ENCODE measurements at places on chromosomes 3 and 15.

- DNase-seq: no peak
Observed at GRCh38 chr15:92706201-92706600, 50.6 kb upstream of the FAM174B start.

GRCh38 chr3:98536456-98537017 is 4.8 kb downstream of the GPR15 start:
- DNase-seq: no peak

DNA sequence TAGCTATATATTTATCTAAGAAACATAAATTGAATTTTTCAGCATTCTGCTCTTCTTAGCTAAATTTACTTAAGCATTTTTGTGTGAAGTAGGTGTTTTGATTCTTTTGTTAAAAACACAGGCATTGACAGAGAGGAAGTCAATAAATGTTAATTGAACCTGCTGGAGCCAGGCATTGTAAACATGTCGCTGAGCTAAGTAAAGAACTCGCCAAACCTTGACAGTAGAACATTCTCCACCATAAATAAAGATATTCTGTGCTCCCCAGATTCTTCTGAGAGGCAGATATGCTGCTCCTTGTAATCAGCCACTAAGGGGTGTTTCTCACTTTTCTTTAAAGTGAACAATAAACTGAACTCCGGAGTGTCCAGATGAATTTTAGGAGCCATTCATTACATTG is 38.4 kb downstream of the SYNM start:
- no peak for DNase-seq

- DNase-seq: no peak
Observed at GRCh38 chr15:63630036-63630751, 33.0 kb downstream of the FBXL22 start.

- no peak for DNase-seq
Observed at GRCh38 chr15:42012241-42012640, 8.6 kb downstream of the PLA2G4E start.

GRCh38 chr3:188158731-188159310 is 4.9 kb downstream of the LPP start:
- DNase-seq: no peak

DNA sequence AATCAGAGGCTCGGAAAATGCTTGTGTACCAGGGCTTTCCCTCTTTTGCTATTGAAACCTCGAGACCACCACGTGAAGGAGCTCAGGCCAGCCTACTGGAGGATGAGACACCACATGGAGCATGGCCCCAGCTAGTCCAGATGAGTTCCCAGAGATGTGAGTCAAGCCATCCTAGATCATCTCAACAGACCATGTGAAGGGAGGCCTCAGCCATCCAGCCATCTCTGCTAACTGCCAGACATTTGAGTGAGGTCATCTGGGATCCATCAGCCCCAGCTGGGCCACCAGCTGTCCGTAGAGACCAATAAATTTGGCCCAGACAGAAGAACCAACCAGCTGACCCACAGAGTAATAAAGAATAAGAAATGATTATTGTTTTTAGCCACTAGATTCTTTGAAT is 62.8 kb upstream of the PROK2 start:
- DNase-seq: no peak

DNA sequence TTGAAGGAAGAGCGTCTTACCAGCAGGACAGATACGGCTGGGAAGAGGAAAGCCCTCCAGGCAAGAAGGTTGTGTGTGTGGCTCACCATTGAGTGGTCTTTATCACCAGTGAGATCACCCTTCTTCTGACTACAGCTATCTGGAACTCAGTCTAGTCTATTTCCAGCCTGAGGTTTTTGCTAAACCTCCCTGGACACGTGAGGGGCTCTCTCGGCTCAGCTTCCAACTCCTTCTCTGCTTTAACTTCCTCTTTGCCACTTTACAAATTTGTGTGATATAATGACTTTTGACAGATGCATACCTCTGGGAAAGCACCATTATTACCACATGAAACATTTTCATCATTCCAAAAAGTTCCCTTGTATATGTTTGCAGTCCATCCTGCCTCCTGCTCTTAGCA is 15.3 kb upstream of the ROPN1 start:
- no peak for DNase-seq

DNA sequence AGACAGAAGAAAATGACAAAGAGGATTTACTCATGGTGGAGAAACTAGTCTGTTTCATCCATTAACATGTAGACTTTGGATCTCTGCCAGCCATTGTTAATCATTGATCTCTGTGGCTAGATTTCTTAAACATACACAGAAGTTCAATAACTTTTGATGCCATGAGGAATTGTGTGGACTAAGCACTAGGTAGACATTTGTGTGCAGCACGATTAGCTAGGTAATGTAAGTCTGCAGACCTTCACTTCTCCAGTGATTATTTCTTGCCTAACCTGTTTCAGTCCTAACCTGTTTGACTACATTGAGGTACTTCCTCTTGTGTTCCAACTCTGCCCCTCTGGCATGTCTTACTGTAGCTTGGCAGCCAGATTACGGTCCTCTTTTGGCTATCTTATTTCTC is 928.5 kb upstream of the ROBO1 start:
- DNase-seq: no peak

DNA sequence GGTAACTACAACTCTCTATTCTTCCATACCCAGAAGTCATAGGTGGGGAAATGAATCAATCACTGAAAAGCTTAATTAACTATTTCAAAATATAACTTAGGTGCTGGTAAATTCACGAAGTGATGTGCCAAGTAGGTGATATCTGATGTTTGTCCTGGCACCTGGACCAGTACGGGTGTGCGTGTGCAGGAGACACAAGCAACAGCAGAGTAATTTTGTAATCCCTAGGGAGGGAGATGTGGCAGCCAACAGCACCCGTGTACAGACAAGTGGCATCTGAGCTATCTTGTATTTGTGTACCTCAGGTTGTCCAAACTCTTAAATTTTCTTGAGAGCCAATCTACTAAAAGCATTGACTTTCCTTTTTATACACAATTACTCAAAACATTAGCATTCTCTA is 22.8 kb downstream of the USF3 start:
- DNase-seq: no peak

- DNase-seq: no peak
Observed at GRCh38 chr15:25724899-25725298, 138.2 kb downstream of the ATP10A start.

DNA sequence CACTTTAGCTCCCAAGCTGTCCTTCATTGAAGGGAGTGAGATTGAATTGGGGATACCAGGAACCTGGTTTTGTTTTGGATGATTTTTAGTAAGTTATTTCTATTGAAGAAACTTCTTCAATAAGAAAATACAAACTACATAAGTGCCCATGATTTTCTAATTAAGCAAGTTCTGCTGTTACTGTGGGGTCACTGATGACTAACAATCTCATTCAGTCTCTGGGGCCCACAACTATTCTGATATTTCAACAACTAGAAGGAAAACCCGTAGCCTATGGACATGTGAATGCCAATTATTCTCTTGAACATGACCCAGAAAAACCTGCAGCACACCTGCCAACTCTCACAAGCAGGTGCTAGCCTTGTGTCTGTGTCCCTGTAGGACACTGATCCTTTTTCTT is 184.6 kb downstream of the DCLK3 start:
- DNase-seq: no peak

GRCh38 chr3:58630076-58630709 is 36.4 kb downstream of the FAM3D start:
- peak; percentile 49 for DNase-seq

- no peak for DNase-seq
Observed at GRCh38 chr15:69359722-69360121, 54.4 kb upstream of the KIF23 start.

GRCh38 chr3:127835993-127836882 is 13.9 kb upstream of the MGLL start:
- DNase-seq: no peak

DNA sequence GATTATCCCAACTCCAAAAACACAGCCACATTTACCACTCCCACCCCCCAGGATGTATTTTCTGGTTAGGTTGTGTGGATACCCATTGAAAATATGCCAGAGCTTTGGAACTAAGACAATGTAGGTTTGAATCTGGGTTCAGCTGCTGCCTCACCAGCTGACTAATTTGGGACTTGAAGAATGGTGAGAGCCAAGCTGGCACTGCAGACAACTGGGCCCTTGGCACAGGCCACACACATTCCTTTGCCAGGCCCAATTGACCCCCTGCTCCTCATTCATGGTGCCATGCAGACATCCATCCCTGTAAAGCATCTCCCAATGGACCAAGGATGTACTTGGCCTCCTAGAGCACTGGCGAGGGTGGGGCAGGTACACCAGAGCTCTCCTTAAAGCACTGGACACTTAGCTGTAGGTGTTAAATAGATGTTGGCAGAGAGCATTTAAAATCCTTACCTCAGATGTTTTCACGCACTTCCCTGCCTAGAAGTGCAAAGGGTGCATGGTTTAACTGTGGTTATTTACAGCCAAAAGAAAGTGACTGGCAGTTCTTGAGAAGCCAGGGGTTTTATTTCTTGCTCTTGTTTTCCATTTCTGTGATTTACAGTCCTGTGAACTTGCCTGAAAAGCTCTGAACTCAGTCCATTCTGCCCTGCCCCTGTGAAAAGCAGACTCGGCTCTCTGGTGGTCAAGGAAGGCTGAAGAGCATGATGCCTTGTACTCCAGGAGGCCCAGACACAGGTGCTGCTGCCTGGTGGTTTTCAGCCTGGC is 138.5 kb downstream of the CLSTN2 start:
- DNase-seq: no peak

DNA sequence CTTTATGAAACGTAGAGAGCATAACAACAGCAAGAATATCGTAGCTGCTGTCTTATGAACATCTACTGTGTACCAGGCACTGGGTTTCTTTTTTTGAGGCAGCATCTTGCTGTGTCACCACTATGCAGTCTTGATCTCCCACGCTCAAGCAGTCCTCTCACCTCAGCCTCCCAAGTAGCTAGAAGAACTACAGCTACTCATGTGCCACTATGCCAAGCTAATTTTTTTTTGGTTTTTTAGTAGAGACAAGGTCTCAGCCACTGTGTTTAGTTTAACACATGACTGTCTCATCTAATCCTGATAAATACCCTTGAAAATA is 129.9 kb downstream of the VGLL4 start:
- no peak for DNase-seq

- DNase-seq: no peak
Observed at GRCh38 chr3:72295962-72296450, 511.1 kb upstream of the PROK2 start.

GRCh38 chr3:175207361-175207760 is 348.2 kb downstream of the NAALADL2 start:
- DNase-seq: no peak

DNA sequence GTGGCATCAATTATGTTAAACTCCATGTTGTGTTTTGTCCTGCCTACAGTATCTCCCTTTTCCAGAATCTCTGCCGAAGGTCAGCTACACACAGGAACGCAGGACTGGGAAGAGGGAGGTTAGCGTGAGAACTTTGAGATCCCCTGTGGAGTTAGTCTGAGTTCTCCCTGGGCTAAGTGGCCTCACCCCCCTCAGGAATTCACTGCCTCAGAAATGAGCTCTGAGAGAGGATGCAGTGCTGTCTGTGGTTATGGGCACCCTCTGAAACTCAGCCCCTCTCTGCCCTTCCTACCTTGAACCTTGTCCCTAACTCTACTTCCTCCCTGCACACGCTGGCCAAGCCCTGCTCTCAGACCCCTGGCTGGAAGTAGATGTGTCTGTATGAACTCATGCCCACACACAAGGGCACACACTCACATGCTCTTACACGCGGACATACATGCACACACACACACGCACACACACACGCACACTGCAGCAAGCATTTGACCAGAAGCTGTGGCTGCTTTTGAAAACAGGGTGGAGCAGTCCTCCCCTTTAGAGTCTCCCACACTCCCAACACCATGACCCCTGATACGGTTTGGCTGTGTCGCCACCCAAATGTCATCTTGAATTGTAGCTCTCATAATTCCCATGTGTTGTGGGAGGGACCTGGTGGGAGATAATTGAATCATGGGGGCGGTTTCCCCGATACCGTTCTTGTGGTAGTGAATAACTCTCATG is 5.3 kb upstream of the VIPR1 start:
- no peak for DNase-seq

DNA sequence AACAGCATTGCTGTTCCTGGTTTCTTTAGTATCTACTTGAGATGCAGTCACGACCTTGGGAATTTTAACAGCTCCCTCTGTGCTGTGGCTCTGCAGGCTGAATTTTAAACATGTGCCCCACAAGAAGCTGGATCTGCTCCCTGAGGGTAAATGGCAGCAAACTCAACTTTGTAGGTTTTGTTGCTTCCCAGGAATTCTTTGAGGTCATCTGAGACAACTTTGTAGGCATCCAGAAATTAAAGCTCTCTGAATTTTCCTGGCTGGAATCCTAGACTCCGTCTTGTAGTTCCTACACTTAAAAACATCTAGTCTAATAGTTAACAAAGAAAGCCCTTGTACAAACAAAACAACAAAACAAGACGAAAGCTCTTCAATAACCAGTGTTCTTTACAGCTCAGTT is 366.3 kb downstream of the FEZF2 start:
- DNase-seq: no peak

- no peak for DNase-seq
Observed at GRCh38 chr3:27125821-27126501, 243.2 kb downstream of the NEK10 start.

GRCh38 chr3:27644941-27645340 is 77.2 kb downstream of the EOMES start:
- DNase-seq: no peak

GRCh38 chr3:157119369-157119951 is 40.5 kb downstream of the CCNL1 start:
- no peak for DNase-seq

DNA sequence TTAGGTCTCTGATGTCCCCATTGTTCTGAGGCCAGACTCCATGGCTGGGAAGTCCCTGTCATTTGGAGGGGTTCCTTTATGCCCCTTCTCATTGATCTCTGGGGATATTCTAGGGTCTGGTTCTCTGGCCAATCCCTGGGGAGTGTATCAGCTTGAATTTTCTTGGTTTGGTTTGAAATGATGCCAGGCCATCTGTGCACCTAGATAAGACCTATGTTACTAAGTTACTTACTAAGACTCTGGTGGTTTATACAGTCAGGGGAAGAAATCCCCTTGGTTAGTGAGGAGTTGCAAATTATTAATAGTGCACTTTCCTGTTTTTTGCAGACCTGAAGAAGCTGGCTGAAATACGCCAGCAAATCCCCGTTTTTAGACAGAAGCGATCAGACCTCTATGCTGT is 20.3 kb downstream of the NIT2 start:
- DNase-seq: no peak

GRCh38 chr15:35362195-35362829 is 183.7 kb downstream of the DPH6 start:
- DNase-seq: no peak

GRCh38 chr3:24197809-24198208 is 252.7 kb downstream of the NR1D2 start:
- DNase-seq: no peak

DNA sequence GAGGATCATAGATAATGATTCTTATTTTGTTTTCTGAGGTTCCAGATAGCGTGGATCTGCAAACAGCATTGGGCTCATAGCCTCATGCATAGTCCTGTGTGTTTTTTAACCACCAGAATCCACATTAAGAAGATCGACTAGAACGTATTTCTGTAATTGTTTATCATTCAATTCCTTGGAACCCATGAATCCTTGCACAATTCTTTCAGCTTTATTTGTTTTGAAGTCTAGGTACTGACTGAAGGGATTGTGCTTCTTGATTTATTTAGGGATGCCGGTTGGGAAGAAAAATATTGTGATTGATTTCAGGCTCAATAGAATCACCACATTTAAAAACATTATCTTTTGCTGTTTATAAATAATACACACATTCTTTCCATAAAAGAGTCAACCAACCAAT is 314.6 kb upstream of the ZNF717 start:
- no peak for DNase-seq

- DNase-seq: no peak
Observed at GRCh38 chr15:69748576-69749185, 296.1 kb downstream of the RPLP1 start.
